ENCODE measurements at places on chromosomes 12 and 14.

- DNase-seq, result no peak
Observed at GRCh38 chr12:64791036-64791435, 31.8 kb upstream of the GNS start.

- DNase-seq, result no peak
Observed at GRCh38 chr12:98198261-98198982, 317.0 kb upstream of the TMPO start.

GRCh38 chr14:72480464-72481243 is 413.2 kb downstream of the DPF3 start:
- DNase-seq, result no peak

- DNase-seq, result no peak
Observed at GRCh38 chr14:51603495-51603894, 48.2 kb upstream of the FRMD6 start.

GRCh38 chr12:89789862-89790261 is 81.2 kb upstream of the ATP2B1 start:
- peak; percentile 16 for DNase-seq

- no peak for DNase-seq
Observed at GRCh38 chr14:73789989-73790581, 61.5 kb upstream of the PTGR2 start.

- no peak for DNase-seq
Observed at GRCh38 chr14:68140076-68140741, 320.6 kb downstream of the RAD51B start.

GRCh38 chr12:30025317-30025716 is 241.6 kb upstream of the TMTC1 start:
- no peak for DNase-seq

- DNase-seq, result no peak
Observed at GRCh38 chr14:65414961-65415589, 2.5 kb downstream of the FUT8 start.

DNA sequence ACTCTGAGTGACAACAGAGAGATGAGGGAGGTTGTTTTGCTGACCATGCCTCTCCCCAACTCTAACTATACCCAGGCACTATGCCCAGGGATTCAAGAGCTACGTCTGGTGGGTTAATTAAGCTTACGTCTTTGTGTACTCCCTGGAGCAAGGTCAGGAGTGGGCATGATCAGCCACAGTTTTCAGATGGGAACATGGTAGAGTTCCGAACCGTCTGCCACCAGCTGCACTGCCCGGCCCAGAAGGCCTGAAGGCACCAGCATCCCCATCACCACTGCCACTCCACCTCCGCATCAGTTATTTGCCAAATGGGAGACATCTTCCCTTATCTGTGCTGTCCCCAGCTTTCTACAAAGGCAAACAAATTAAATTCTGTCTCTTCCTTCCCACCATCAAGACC is 11.1 kb upstream of the GPX2 start:
- DNase-seq, result no peak

DNA sequence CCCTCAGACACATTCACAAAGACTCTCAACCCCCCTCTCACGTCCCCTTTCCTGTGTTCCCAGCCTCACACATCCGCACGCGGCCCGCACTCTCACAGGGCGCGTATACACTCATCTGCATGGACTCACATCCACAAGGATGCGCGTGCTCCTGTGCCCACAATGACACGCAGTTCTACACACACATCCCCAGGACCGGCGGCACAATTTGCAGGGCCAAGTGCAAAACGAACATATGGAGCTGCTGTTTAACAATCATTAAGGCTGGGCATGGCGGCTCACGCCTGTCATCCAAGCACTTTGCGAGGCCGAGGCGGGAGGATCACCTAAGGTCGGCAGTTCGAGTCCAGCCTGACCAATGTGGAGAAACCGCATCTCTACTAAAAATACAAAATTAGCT is 36.4 kb upstream of the EML1 start:
- no peak for DNase-seq

DNA sequence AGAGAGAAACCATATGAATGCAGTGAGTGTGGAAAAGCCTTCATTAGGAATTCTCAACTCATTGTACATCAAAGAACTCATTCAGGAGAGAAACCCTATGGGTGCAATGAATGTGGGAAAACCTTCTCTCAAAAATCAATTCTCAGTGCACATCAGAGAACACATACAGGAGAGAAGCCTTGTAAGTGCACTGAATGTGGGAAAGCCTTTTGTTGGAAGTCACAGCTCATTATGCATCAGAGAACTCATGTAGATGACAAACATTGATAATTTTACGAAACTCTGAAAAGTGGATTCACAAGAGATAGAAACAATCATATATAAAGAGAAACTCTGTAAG is 22.9 kb downstream of the ZNF268 start:
- no peak for DNase-seq

DNA sequence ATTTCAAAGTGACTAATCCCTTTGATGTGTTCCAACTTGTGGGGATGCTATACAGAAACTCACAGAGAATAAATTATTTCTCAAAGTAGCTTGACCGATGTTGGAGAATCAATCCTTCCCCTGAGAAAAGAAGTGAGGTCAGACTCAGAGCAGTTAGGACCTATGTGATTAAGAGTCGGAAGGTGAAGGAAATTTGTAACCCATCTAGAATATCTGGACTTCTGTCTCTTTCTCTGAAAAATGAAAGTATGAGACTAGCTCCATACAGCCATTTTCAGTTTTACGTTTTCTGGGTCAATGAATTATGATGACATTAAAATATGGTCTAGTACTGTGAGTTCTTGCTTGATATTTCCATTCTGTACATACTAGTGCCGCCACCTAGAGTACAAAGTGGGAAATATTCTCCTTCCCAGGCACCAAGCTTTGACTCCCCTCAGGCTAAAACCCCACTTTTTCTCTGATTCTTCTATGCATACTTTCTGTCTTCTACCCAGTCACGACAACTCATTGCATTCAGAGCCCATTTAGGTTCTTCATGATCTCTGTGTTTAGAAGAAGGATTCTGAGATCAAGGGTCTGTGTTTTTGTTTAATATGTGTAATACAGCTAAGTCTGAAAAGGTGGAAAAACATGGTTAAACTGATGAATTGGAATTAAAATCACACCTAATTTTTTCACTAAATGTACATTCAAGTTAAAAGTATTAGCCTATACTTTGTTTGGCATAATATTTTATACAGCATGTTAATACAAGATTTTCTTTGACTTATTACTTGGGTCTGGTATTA is 6.9 kb upstream of the NTS start:
- DNase-seq, result peak; percentile 5

DNA sequence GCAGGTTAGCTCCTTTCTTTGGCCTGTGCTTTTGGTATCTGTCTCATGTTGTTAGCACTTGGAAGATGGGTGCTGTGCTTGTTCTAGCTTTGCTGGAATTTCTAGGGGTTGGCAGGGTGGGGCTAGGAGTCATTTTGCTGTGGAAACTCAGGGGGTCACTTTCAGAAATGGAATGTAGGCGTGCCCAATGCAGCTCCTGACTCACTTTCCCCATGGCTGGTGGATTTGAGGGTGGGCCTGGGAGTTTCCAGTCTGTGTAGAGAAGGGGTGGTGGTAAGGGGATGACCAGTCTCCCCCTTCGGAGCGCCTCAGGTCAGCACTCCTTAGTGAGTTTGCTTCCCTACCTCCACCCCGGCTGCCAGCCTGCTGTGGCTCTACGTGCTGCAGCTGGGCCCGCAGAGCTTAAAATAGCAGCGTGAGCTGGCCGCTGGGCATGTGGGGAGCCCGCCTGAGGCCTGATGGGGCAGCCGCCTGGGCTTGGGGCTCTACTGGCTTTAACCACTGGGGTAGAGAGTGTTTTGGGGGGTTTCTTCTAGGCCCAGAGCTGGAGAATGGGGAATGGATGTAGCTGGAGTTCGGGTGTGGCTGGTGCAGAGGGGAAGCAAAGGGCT is 108.2 kb downstream of the TSPAN9 start:
- DNase-seq, result no peak

DNA sequence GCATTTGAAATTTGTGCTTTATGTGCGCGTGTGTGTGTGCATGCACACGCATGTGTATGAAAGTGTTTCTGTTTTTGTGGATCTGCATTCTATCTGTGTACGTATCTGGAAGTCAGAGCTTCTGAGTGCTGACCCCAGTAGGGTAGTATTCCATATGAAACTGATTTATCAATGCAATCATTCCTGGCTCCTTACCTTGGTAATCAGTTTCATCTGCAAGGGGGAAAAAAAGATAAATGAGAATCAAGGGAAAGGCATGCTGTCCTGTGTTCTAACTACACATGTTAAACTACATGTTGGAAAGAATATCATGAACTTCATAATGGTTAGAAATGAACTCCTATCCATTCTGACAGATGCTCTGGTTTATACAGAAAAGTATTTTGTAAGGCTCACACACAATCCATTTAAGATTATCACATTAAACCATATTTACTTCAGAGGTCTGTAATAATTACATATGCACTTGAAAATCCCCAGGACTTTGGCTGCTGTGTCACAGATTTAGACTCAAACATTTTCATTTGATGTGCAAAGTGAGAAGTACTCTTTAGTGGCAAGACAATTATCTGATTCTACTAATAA is 276.1 kb upstream of the LMO3 start:
- no peak for DNase-seq

GRCh38 chr14:50085570-50086320 is 30.6 kb downstream of the VCPKMT start:
- DNase-seq, result no peak

DNA sequence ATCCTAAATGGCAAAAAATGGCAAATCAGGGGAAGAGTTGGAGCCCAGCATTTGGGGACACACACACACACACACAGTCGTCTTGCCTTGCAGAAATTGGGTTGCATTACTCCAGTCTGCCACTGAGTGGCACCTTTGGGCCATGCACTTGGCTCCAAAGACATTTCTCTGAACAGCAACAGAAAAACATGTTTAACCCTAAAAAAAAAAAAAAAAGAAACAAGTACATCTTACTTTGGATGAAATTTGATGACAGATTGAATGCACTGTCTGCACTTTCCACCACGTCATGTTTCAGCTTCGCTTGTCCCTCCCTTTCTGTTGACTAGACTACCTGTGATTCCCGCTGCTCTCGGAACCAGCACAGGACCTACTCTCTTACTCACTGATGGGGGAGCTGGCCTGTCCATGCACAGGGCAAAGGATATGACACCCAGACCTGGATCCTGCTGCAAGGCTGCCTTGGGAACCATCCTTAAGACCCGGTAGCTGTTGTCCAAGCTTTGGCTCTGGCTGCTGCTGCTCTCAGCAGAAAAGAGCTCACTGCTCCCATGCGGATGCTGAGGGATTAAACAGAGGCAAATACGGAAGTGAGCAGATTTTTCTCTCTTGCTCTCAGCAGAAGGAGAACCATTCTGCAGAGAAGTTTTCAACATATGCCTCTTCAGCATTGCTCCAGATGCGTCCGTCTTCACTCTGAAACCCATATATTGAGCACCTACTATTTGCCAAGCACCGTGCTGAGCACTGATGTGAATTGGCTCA is 376.8 kb downstream of the DPF3 start:
- no peak for DNase-seq

- no peak for DNase-seq
Observed at GRCh38 chr12:6425590-6426531, 18.9 kb upstream of the CD27 start.

DNA sequence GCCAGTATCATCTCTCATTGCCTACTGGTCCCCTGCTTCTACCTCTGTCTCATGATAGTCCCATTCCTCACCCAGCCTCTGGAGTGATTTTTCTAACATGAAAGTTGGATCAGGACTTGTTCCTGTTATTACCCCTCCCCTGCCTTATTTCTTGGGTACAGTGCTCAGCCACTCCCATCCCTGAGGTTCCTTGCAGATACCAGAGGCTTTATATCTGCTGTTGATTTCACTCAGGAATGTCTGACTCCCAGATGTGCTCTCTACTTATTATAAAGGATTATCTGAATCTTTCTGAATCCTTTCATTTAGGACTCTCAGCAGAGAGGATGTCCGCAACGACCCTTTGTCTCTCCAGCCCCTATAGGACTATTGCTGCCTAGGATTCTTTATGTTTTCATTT is 111.2 kb downstream of the LRRK2 start:
- DNase-seq, result no peak

DNA sequence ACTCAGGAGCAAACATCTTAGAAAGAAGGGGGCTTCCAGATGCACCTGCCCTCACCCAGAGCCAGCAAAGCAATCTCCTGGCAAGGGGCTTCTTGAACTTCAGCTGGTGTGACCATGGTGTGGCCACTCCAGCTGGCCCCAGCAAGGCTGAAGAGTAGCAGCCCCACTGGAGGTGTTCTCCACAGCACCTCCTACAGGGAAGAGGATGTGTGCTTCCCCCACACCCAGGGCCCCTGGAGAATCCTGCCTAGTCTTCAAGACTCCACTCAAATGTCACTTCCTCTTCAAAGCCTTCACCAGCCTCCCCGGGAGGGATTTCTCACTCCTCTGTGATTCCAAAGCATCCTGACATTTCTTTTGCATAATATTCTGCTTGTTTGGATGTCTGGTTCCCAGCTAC is 8.5 kb downstream of the RAB15 start:
- DNase-seq, result no peak

- DNase-seq, result no peak
Observed at GRCh38 chr14:100609941-100610391, 22.7 kb upstream of the BEGAIN start.

- DNase-seq, result no peak
Observed at GRCh38 chr14:74400031-74400685, 25.9 kb downstream of the SYNDIG1L start.

DNA sequence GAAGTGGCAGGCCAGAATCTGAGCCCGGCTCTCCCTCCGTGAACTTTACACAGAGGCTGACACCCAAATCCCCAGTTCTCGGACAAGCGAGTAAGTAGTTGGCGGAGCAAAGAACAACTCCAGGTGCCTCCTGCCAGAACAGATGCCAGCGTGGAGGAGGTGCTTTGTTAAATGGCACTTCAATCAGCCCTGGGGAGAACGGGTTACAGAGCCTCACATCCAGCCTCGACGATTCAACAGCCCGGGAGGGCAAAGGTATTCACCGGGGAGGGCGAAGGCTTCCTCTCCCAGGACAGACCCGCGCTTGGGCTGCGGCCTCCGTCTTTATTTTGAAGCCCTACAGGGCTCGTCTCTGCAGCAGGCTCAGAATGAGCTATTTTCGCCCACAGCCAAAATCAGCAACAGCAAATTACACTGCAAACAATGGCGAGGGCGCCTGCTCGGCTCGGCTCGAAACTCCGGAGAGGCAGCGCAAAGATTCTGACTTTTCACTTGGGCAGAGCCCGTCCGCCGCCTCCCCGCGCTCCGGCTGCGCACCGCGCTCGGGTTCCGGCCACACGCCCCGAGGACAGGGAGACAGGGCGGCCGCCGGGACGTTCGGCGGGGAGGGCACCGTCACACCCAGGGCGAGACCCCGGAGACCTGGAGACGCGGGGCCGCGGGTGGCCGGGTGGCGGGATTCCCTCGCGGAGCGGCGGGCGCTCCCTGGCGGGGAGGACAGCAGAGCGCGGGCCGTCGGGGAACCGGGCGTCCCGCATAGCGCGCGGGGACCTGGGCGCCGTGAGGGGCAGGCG is 811 bp downstream of the TMCC3 start:
- DNase-seq, result peak; percentile 57

All from GM19239 (cell line).